ENCODE measurements at places on chromosomes 13 and 19.

- H3K4me3 ChIP-seq = no peak overlapping the region
- H3K27ac ChIP-seq = no peak overlapping the region
- peaks cover 10% of the 10 kb centered on the region for H3K27me3 ChIP-seq
- no peak for DNase-seq
- peaks cover 27% of the 10 kb centered on the region for H3K4me1 ChIP-seq
Observed at GRCh38 chr19:41927497-41928192, 604 bp downstream of the ERFL start.

GRCh38 chr13:31037874-31038500, 105.5 kb downstream of the TEX26 start:
- H3K4me1 ChIP-seq = peaks cover 21% of the 10 kb centered on the region
- H3K4me3 ChIP-seq = no peak overlapping the region
- no peak for DNase-seq
- no peak overlapping the region for H3K27ac ChIP-seq

DNA sequence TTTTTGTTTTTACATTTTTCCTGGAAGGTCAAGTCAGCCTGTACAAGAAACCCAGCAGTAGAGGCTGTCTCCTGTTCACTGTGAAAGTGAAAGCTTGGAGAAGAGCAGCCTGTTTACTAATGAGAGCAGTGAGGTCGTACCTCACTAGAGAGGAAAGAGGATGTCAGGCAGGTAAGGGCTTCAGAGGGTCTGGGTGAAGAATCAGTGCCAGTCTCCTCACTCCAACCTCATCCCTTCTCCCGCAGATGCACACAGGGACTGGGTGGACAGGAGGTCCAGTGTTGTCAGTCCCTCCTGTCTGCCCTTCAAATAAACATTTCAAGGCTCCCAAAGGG, 462.5 kb downstream of the KLF5 start:
- peaks cover 6% of the 10 kb centered on the region for H3K4me1 ChIP-seq
- no peaks in the 10 kb centered on the region for H3K36me3 ChIP-seq
- no peak overlapping the region for H3K27ac ChIP-seq
- H3K27me3 ChIP-seq = no peaks in the 10 kb centered on the region

DNA sequence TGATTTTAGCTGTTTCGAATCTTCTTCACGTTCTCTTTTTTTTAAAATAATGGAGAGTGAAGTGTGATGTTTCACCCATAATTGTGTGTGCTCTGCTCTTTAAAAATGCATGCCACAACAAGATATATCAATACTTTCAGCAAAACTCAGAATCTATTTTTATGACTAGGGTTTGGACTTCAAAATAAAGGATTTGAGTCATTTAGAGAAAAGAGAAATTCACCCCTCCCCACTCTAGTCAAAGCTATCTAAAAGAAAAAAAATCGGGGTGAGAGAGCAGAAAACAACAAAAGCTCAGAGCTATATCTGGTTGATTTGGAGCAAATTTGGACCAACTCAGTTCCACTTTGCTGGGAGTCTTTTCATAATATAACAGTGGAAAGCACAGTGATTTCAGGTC, 244.5 kb downstream of the DNAJC15 start:
- peaks cover 11% of the 10 kb centered on the region for H3K27me3 ChIP-seq
- H3K36me3 ChIP-seq = no peaks in the 10 kb centered on the region
- H3K27ac ChIP-seq = no peak overlapping the region

DNA sequence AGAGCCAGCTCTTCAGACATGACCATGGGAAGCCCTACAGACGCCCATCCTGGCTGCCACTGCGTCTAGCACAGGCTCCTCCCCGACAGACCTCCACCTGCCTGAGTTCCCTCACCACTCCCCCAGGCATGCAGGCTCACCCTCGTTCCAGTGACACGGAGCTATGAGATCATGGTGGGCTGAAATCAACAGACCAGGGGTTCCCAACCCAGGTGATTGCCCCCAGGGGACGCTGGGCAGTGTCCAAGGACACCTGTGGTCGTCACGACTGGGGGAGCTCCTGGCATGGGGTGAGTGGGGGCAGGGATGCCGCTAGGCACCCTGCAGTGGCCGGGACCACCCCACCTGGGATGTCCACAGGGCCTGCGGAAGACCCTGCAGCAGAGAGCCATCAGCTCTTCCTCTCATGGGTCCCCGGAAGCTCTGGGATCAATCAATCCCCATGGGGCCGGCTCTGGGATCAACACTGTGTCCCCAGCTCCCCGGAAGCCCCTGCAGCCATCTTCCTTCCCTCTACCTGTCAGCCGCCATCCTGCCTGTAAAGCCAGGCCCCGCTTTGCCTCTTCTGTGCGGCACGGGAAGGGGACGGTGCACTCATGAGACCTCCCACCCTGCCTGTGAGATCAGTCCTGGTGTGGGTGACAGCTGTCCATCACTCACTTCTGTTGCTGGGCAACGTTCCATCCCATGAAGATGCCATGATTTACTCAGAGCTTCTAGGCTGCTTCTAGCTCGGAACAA, 12.8 kb upstream of the MADCAM1 start:
- no peak overlapping the region for H3K27ac ChIP-seq
- DNase-seq = no peak
- H3K36me3 ChIP-seq = peaks cover 28% of the 10 kb centered on the region
- no peak overlapping the region for H3K4me3 ChIP-seq

DNA sequence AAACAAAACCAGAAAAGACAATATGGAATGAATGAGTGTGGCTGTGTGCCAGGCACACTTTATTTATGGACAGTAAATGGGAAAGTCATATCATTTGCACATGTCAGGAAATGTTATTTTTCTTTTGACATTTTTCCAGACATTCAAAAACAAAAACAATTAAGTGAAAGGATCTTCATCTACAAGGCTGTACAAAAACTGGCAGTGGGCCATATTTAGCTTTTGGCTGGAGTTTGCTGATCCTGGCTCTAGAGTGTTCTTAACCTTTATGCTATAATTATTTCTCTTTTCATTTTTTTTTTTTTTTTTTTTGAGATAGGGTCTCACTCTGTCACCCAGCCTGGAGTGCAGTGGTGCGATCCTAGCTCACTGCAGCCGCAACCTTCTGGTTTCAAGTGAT, 6.5 kb upstream of the TNFSF9 start:
- no peak for DNase-seq
- no peak overlapping the region for H3K4me3 ChIP-seq
- no peaks in the 10 kb centered on the region for H3K27me3 ChIP-seq
- peaks cover 19% of the 10 kb centered on the region for H3K4me1 ChIP-seq
- H3K36me3 ChIP-seq = no peaks in the 10 kb centered on the region

GRCh38 chr19:40560092-40560507, 16.6 kb upstream of the SHKBP1 start:
- H3K36me3 ChIP-seq = no peaks in the 10 kb centered on the region
- no peak overlapping the region for H3K4me3 ChIP-seq
- DNase-seq = no peak
- H3K27me3 ChIP-seq = peaks cover 86% of the 10 kb centered on the region

DNA sequence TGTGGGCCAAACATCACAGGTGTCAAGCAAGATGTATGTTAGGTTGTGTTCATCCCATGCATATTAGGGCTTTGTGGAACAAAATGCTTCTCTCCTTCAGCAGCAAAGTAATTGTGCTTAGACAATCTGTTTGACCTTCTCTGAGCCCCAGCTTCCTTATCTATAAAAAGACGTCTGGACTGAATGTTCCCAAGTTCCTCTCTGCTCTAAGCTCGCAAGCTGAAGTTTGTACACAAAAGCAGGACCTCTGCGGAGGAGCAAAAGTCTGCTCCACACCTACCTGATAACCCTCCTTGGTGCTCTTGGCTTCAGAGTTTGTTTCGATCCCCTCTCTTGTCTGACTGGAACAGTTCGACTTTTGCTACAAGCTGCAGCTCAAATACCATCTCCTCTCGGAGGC, 95.7 kb upstream of the UBL3 start:
- H3K36me3 ChIP-seq = peaks cover 4% of the 10 kb centered on the region
- no peaks in the 10 kb centered on the region for H3K27me3 ChIP-seq
- H3K4me1 ChIP-seq = peaks cover 5% of the 10 kb centered on the region
- DNase-seq = no peak
- no peak overlapping the region for H3K4me3 ChIP-seq

DNA sequence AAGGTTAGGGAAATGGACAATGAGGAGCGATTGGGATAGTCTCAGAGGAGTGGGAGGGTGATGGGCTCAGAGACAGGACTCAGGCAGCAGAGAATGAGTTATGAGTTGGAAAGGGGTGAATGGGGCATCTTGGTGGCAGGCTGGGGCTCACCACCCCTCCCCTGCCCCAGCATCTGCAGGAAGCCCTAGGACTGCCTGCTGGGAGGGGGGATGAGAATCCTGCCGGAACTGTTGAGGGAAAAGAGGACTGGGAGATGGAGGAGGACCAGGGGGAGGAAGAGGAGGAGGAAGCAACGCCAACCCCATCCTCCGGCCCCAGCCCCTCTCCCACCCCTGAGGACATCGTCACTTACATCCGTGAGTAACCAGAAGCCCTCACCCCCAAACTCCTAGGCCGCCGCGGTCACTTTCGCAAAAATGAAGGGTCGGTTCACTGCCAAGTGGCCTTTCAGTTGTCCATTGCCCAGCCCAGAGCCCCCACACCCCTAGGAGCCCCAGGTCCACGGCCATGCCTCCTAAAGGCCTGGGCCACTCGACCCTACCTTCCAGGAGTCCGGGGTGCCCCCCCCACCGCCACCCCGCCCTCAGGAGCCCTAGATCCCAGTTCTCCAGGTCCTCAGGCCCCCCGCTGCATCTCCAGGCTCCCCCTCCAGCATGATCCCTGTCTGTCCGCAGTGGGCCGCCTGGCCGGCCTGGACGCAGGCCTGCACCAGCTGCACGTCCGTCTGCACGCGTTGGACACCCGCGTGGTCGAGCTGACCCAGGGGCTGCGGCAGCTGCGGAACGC, 764 bp downstream of the CLEC11A start:
- no peak overlapping the region for H3K27ac ChIP-seq
- no peak for DNase-seq
- H3K4me3 ChIP-seq = peak overlapping the region; percentile 75
- peaks cover 74% of the 10 kb centered on the region for H3K27me3 ChIP-seq
- H3K4me1 ChIP-seq = peaks cover 22% of the 10 kb centered on the region

GRCh38 chr13:40163066-40164000, 503.1 kb downstream of the FOXO1 start:
- no peaks in the 10 kb centered on the region for H3K27me3 ChIP-seq
- H3K4me3 ChIP-seq = no peak overlapping the region
- no peak for DNase-seq
- H3K36me3 ChIP-seq = no peaks in the 10 kb centered on the region
- H3K4me1 ChIP-seq = no peaks in the 10 kb centered on the region
- H3K27ac ChIP-seq = no peak overlapping the region

DNA sequence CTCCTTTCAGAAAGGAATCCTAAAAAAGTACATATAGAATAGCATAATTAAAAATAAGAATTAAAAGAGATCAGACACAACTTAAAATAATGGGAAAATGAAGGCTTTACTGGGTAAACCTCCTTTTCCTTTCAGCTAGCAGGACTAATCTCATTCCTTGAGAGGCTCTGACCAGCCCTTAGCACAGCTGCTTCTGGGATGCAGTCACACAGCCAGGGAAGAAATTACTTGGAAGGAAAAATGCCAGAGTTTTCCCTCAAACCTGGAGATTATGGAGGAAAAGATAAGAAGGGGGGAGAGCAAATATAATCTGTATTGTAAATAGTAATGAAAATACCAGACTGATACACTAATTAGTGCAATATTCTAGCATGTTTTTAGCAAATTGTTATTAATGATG, 91.8 kb downstream of the LRCH1 start:
- peaks cover 55% of the 10 kb centered on the region for H3K4me1 ChIP-seq
- no peak overlapping the region for H3K4me3 ChIP-seq
- H3K27me3 ChIP-seq = no peaks in the 10 kb centered on the region
- H3K36me3 ChIP-seq = no peaks in the 10 kb centered on the region

GRCh38 chr13:52851137-52851962, 2.9 kb upstream of the PCDH8 start:
- no peak overlapping the region for H3K27ac ChIP-seq
- H3K4me1 ChIP-seq = peaks cover 23% of the 10 kb centered on the region
- H3K36me3 ChIP-seq = peaks cover 6% of the 10 kb centered on the region
- H3K4me3 ChIP-seq = peak overlapping the region; percentile 51
- H3K27me3 ChIP-seq = peaks cover 83% of the 10 kb centered on the region

- H3K4me3 ChIP-seq = no peak overlapping the region
- peaks cover 81% of the 10 kb centered on the region for H3K27me3 ChIP-seq
- no peak overlapping the region for H3K27ac ChIP-seq
- peaks cover 9% of the 10 kb centered on the region for H3K4me1 ChIP-seq
Observed at GRCh38 chr13:106486287-106486686, 49.2 kb downstream of the EFNB2 start.

GRCh38 chr19:40674291-40674690, 16.2 kb downstream of the NUMBL start:
- H3K36me3 ChIP-seq = peaks cover 7% of the 10 kb centered on the region
- no peak overlapping the region for H3K27ac ChIP-seq
- H3K27me3 ChIP-seq = no peaks in the 10 kb centered on the region
- no peak for DNase-seq
- H3K4me3 ChIP-seq = no peak overlapping the region

DNA sequence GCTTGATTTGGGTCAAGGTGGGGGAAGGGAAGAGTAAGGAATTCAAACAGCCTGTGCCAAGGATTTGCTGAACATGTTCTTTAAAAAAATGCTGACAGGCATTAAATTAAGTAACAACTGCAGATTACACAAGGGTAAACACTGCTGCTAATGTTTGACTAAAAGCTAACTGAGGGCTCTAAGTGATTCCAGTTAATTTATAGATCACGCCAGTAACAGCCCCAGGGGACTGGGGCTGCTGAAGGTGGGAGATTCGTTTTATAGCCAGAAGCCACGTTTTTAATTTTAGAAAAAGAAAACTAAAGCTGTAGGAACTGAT, 321.7 kb downstream of the DLEU7 start:
- no peaks in the 10 kb centered on the region for H3K27me3 ChIP-seq
- DNase-seq = no peak
- H3K27ac ChIP-seq = no peak overlapping the region
- H3K36me3 ChIP-seq = peaks cover 2% of the 10 kb centered on the region

DNA sequence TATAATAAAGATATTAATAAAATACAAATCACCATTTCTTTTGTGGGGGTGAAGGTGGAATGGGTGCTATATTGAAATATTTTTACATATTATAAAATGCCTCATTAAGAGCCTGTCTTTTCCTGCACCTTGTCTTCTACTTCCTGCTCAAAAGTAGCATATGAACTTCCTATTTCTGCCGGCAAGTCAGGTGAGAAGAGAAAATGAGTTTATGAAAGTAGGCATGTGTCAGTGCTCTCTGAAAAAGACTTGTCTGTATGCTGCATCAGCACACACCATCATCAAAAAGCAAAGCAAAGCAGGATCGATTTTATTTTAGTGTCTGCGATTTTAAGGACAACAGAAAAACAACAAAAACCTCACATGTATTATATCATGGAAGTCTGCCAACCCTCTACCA, 114.2 kb downstream of the RAP2A start:
- no peak for DNase-seq
- H3K27ac ChIP-seq = no peak overlapping the region
- no peak overlapping the region for H3K4me3 ChIP-seq
- peaks cover 5% of the 10 kb centered on the region for H3K4me1 ChIP-seq
- no peaks in the 10 kb centered on the region for H3K36me3 ChIP-seq

- H3K27ac ChIP-seq = no peak overlapping the region
- H3K36me3 ChIP-seq = peaks cover 33% of the 10 kb centered on the region
- no peaks in the 10 kb centered on the region for H3K27me3 ChIP-seq
- H3K4me3 ChIP-seq = no peak overlapping the region
- no peak for DNase-seq
Observed at GRCh38 chr19:16224293-16225045, 26.8 kb downstream of the AP1M1 start.

GRCh38 chr19:44984005-44984404, 17.3 kb upstream of the RELB start:
- no peak for DNase-seq
- H3K4me3 ChIP-seq = no peak overlapping the region
- peaks cover 48% of the 10 kb centered on the region for H3K36me3 ChIP-seq
- H3K27me3 ChIP-seq = no peaks in the 10 kb centered on the region
